ENCODE measurements at places on chromosomes 5 and 9.

GRCh38 chr5:55370291-55370925 lies 62.6 kb downstream of the MTREX start:
- DNase-seq = no peak

- no peak for DNase-seq
Measured at GRCh38 chr5:91058575-91058974, 324.5 kb downstream of the ARRDC3 start.

DNA sequence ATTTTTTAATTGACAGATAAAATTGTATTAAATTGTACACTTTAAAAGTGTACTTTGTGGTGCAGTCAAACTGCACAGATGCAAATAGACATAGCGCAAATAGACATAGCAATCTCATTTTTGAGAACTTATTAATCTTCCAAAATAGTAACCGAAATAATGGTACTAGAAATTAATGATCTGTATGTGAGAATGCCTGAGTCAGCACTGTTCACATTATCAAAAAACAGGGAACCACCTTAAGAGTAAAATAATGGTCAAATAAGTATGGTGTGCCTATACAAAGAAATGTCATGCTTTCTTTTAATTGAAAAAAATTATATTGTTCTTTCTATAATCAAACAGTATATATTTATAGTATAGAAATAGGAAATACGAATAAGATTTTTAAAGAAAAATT lies 461.9 kb downstream of the EFNA5 start:
- no peak for DNase-seq

- no peak for DNase-seq
Measured at GRCh38 chr9:83219924-83220438, 157.0 kb upstream of the RASEF start.

DNA sequence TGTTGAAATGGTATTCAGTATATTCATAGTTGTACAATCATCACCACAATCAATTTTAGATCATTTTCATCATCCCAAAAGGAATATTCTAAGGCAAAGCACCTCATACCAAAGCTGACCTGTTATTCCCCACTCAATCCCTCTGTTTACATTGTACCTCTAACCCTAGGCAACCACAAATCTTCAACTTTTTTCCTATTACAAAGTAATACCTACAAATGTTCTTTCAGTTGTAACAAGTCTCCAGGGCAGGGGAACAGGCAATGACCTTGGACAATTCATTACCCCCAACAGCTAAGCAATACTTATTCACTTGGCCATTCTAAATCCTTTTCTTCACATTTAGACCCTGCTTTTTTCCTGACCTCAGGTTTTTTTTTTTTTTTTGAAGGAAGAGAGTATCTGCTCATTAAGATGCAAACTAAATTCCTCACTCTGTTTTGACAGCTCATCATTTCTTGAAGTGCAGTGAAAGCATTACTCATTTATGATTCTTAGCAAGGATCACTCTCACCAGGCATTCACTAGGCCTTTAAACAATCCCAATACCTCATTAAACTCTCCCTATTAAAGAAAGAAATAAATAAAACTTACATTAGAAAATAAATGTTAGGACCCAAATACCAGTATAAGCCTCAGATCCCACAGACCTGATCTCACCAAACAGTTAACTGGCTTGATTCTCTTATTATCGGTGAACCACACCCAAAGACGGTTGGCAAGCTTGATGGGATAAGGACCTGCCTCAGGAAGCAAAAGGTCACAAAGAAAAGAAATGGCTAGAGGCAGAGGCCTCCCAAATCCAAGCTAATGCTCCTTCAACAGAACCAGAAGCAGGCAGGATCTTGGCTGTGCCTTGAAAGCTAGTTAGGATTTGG lies 15.3 kb downstream of the MTMR12 start:
- DNase-seq = no peak

- DNase-seq = no peak
Measured at GRCh38 chr9:92706218-92706940, 36.4 kb upstream of the IPPK start.

All from hippocampal formation (tissue), 2 donors.